ENCODE measurements at places on chromosomes 2 and 18.

- DNase-seq = no peak
Measured at GRCh38 chr2:157093666-157094065, 163.8 kb upstream of the GALNT5 start.

GRCh38 chr2:1593371-1594122 is 150.8 kb downstream of the PXDN start:
- peak; percentile 89 for DNase-seq

DNA sequence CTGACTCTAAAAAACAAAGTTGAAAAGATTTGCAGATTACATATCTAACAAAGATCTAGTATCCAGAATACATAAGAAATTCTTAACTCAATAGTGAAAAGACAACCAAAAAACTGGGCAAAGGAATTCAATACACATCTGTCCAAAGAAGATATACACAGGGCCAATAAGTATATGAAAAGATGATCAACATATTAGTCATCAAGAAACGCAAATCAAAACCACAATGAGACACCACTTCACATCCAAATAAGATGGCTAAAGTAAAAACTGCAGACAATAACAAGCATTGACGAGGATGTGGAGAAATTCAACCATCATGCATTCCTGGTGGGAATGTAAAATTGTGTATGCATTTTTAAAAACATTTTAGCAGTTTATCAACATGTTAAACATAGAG is 256.0 kb downstream of the EIPR1 start:
- no peak for DNase-seq

GRCh38 chr2:160921386-160921964 is 238.8 kb upstream of the TANK start:
- DNase-seq = no peak

DNA sequence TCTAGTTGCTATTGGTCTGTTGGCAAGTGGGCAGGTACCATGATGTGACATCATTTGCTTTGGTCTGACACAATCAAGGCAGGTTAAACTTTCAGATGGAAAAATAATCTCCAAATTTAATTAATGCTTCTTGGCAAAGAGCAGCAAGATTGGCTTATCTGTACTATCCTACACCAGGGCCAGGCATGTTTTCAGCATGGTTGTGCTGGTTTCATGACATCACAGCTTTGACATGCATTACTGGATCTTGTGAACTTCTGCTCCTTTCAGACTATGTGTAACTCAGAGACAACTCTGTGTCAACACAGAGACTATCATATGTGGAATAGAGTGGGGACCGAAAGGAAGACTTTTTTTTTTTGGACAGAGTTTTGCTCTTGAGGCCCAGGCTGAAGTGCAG is 520.5 kb downstream of the TDRD15 start:
- peak; percentile 31 for DNase-seq

- DNase-seq = peak; percentile 34
Measured at GRCh38 chr18:48868468-48869466, 82.0 kb downstream of the SMAD7 start.

GRCh38 chr2:7278984-7279383 is 361.8 kb downstream of the RNF144A start:
- DNase-seq = no peak

GRCh38 chr2:154724194-154724797 is 25.8 kb downstream of the KCNJ3 start:
- no peak for DNase-seq

DNA sequence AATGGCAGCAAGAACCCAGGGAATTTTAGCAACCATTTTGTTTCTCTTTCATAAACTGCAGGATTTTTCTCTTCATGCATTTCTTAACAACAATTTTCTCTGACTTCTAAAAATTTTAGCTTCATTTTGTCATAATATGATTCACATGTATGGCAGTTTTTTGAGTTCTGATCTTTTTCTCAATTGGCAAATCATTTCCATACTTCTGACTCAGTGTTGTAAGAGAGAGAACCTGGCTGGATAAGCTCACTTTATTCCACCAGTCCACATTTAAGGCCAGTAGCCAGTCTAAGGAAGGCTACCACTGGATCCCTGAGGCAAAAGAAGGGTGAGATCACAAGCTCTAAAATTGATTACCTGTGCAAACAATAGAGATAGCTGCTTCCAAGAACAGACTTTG is 42.8 kb upstream of the COL3A1 start:
- DNase-seq = peak; percentile 56

DNA sequence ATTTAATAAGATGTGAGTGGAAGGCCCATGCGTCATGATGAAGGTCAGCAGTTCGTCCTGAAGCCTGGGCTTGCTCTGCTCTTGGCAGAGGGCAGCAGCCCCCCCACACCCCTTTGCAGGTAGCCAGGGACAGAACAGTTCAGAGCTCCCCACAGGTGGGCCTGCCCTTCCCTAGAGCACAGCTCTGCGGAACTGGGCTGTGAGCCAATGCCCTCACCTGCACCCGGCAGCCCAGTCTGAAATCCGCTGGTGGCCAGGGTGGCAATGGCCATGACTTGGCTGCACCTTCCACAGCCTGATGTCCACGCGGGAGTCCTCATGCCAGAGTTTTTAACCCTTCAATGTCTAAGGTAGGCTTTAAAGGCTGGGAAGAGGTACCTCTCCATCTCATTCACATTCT is 136.7 kb downstream of the ACKR3 start:
- no peak for DNase-seq

DNA sequence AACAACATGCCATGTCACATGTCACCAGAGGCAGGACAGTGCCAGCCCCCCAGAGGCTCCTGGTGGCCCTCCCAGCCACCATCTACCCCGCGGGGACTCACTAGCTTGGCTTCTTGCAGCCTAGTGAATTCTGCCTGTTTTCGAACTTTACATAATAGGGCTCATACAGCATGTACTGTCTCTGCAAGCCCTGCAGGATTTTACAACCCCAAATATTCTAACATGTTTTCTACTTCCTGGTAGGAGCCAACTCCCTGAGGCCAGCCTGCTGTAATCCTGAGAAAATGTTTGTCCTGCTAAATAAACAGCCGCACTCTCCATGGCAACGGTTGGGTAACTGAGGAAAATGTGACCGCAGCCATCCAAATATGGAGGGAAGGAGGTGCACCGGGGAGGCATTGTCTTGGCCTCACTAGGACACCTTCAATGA is 2.7 kb downstream of the PER2 start:
- peak; percentile 94 for DNase-seq

DNA sequence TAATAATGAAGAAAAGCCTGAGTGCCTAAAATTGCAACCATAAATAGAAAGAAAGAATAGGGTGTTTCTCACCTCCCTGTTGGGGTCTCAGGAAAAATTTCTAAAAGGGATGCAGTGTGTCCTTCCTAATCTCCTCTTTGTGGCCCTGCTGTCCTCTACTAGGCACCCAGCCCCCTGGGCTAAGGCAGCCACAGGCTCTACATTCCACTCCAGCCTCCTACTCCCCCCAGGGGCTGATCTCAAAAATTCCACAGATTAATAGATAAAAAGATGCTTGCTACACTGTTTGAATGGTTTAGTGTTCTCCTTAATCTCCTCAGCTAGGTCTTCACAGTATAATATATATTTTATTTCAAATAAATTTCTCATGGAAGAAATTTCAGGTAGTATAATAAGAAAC is 17.6 kb downstream of the SATB2 start:
- no peak for DNase-seq

GRCh38 chr2:148201075-148202004 is 180.4 kb downstream of the MBD5 start:
- DNase-seq = peak; percentile 31
